Activated naive CD8-positive, alpha-beta T cell treated with anti-CD3 and anti-CD28 coated beads for 36 hours (primary cell): ENCODE measurements at places on chromosomes 5 and 9.
A peak's percentile ranks its signal among the peaks of the same experiment; 100 is the strongest.

DNA sequence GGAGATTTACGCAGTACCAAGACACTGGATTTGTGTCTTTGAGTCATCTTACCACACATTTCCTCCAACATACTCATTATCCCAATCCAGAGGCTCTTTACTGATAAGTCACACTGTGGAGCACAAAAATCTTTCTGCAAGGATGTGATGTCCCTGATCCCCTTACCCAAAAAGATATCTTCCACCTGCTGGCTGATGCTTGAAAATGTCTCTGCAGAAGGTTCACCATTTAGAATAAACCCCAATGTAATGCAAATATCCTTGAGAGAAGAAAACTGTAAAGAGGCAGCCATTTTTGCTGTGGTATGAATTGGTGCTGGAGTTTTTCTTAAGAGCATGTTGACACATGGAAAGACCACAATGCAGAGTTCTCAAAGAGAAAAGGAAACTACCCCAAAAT is 65.7 kb upstream of the RORB start:
- no peak for DNase-seq

GRCh38 chr9:68706363-68707201 is 1.5 kb downstream of the PIP5K1B start:
- DNase-seq = no peak

DNA sequence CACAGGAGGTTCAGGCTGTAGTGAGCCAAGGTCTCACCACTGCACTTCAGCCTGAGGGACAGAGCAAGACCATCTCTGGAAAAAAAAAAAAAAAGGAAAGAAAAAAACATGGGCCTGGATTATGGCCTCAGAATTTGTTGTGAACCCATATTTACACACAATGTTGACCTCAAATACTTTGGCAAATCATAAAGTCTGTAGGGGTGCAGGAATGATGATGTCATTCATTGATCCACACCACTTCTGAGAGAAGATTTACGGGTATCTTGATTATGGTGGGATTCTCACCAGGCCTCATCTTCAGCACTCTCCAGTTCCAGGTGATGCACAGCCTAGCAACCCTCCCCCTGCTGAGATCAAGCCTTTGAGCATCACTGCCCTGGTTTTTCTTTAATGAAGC is 156.9 kb downstream of the CDH6 start:
- no peak for DNase-seq

GRCh38 chr5:38465702-38466423 is 90.6 kb downstream of the LIFR start:
- no peak for DNase-seq

DNA sequence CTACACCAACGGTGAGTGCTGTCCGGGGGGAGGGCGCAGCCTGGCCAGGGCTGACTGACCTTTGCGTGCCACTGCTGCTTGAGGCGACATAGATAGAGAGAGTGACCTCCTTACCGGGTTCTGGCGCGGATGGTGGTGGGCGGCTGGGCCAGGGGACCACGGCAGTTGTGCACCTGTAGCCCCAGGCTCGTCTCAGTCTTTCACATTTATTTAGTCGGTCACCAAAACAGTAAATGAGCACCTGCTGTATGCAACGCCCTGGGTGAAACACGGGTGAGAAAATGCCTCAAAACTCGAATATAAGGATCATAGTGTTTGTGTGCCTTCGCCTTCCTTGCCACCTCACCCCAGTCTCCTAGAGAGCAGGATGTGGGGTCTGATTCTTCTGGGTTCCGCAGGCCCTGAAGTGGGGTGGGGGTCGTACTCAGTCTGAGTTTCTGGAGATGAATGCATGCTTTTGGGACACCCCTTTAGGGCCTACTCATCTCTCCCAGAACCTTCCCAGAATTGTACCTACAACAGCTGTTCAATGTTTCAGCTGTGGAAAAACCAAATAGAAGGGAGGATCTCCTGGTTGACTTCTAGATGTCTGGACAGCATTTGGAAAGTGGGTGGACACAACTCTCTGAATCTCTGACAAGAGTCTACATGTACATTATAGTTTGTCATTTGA is 714 bp downstream of the SEC24A start:
- DNase-seq = peak; percentile 9

DNA sequence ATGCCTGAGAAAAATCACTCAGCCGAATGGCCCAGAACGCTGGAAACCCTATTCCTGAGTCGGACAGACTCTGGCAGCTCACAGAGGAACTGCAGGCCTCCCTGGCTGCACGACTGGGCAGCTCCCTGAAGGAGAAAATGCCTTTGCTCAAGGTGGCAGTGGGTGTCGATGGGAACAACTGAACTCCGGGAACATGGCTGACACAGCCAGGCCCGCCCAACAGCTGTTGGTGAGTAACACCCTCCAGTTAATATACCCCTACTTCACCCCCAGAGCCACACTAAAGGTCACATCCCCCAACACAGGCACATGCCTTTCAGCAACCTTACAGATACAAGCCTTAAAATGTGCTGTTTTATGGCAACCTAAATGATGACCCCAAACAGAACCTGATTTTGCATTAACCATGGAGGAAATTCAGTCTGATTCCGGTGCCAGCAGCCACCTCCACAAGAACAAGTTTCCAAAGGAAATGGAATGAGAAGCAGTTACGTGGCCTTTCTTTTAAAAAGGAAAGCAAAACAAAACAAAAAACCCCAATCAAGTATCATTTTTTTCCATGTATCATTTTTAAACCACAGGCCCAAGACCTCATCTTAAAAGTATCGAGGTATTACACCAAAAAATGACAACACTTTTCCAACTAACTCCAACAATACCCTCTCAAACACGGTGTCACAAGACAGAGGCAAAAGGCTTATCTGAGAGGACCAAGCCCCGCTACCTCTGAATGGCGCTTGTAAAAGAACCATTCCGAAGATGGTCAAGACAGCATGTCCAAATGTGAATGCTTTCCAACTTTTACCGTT is 3.1 kb downstream of the KLF9 start:
- peak; percentile 65 for DNase-seq

- DNase-seq = no peak
Observed at GRCh38 chr5:41275813-41276512, 62.6 kb upstream of the C6 start.

GRCh38 chr9:82532504-82533180 is 530.3 kb downstream of the RASEF start:
- no peak for DNase-seq

GRCh38 chr5:80215523-80215922 is 40.3 kb downstream of the SERINC5 start:
- no peak for DNase-seq

DNA sequence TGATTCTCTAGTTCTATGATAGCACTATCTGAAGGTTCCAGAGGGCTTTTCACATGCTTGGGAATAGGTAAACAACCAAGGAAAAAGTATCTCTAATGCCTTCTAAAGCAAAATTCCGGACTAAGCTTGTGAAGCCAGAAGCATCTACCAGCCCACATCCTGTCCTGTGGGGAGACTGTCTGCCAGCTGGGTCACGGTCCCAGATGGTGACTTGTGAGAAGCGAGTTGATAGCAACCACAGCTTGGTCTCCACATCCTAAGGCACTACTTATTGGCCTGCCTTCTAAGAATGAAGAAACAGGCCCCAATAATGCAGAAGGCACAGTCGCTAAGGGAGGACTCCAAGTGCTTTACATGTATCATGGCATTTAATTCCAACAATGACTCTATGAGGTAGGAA is 184.1 kb upstream of the ADRA1B start:
- no peak for DNase-seq

DNA sequence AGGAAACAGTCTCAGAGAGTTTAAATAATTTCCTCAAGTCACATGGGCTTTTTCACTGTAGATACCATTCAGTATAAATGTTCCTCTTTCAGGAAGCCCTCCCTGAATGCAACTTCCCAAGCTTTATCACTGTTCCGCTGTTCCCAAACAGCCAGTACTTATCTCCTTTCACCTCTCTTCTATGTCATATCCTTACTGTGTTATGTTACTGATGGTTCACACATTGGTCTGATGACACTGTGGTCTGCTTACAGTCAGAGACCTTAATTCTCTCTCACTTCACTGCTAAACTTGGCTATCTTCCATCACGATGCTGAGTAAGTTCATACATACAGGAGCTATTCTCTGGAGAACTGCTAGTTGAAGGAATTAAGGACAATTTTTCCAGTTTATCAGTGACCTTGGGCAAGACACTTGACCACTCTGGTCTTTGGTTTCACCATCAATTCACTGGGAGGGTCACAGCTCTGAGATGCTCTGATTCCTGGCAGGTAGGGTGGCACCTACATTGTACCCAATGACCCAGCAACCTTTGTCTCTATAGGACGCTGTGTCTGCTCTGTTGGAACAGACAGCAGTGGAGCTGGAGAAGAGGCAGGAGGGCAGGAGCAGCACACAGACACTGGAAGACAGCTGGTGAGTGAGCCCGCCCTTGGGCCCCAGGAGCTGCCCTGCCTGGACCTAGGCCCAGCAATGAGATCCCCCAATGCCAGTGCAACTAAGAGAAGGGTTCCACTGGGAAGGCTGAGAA is 42.1 kb upstream of the RARS1 start:
- no peak for DNase-seq

- DNase-seq = no peak
Observed at GRCh38 chr5:68644971-68645370, 429.4 kb downstream of the PIK3R1 start.

DNA sequence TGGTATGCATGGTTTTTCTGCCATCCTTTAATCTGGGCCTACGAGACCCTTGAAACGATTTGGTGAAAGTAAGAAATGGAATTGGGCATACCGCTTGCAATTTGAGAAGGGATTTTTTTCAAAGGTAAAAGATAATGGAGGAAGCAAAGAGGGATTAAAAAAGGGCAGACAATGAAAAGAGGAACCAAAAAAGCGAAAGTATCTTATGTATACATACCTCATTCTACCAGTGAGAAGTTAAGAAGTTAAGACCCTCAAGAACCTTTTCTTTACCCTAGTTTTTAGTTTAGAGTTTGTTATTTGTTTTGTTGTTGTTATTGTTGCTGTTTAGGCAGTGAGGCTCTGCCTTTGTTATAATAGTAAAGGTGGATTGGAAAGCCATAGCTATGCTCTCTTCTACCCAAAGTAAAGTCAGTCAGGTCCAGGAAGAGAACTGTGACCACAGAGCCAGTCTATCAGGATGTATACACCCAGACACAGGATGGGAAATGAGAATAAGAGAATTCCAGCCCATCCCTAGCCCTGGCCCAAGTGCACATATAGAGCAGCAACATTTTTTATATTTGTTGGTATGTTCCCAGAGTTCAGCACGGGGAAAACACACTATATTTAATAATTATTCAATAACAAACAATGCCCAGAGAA is 166.6 kb downstream of the RFX3 start:
- DNase-seq = no peak

DNA sequence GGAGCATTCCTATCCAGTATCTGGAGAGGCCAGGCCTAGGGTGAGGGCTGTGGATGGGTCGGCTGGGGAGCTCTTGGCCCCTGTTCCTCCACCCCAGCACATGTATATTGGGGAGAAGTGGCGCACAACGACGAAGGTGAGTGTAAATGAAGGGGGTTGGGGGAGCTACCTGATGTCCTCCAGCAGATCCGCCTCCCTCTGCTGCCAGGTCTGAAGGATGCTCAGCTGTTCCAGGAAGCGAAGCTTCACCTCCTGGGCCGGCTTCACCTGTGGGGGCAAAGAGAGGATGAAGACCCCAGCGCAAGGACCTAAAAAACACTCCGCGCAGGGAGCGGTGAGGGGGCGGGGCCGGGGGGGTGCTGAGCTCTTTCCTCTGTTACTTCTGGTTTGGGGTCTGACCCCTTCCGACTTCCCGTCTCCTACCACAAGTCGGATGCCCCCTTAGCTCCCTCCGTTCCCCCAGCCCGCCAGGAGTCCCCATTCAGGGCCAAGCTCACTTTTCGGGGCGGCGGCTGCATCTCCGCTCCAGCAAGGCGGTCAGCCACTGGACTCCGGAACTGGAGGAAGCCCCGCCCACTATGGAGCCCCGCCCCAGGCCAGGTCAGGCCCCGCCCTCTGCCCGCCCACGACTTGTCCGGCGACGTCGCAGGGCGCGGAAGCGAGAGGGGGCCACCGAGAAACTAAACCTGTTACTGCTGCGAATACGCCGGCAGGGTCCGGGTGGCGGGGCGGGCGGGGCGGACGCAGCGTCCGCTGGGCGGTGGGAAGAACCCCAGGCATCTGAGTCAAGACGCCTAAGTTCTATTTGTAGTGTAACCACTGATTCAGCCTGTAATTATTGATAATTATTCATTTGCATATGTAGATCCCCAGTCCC is at the start of gene FCHSD1:
Gene FCHSD1, minus strand, starts transcription at position 568 of the 877 bp plus-strand sequence. Its CDS starts 50 bp downstream, at position 518.
- DNase-seq = peak; percentile 83

DNA sequence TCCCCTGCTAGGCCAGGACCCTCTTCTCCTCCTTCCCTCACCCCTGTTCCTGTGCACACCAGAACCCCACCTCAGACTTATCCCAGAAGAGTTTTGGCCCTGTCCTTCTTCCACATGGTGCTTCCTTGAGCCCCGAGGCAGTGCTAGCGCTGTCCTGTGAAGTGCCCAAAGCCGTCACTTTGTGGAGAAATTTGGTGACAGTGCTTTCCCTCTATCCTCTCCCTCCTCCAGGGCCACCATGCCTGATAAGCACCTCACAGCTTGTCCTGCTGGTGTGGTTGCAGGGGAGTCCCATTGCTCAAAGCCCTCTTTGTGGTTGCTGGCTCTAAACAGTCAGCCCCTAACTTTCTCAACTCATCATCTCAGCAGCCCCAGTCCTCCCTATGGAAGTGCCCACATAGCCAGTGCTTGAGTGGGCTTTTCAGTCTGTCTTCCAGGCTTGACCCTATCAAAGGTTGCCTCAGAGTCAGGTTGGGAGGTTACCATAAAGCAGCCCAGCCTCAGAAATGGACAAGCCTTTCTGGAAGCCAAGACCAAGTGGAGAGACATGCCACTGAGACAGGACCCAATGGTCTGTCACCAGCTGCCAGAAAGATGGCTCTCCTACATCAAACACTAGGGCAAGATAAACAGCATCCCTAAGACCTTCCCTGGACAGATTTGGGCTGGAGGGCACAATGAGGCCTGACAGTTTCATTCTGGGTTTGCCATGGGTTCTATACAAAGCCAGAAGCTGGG is 18.0 kb downstream of the IGIP start:
- DNase-seq = no peak

DNA sequence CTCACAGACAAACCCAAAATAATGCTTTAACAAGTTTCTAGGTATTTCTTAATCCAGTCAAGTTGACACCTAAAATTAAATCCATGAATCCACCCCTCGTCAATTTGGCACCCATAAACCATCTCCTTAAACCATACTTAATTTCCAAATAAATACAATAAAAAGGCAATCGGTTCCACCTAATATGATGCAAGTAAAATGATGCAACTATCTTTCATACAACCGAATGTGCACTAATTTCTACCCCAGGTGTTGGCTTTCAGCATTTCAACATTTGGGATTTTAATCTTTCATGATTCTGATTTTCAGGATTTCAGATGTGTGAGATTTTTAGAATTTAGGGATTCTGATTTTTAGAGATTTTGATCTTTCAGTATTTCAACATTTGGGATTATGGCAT is 17.3 kb downstream of the PRKAA1 start:
- DNase-seq = no peak
